ENCODE measurements at places on chromosomes 16 and 17.
A peak's percentile ranks its signal among the peaks of the same experiment; 100 is the strongest.

GRCh38 chr17:34728771-34729310 is 149.5 kb downstream of the TMEM132E start:
- DNase-seq: no peak

GRCh38 chr16:21033704-21034103 is 116.9 kb downstream of the DNAH3 start:
- DNase-seq: no peak

- no peak for DNase-seq
Measured at GRCh38 chr16:87422106-87422505, 30.0 kb downstream of the MAP1LC3B start.

GRCh38 chr17:143785-144281 is 6.5 kb downstream of the SCGB1C2 start:
- DNase-seq: peak; percentile 86

GRCh38 chr17:1203111-1203966 is 23.6 kb upstream of the ABR start:
- DNase-seq: peak; percentile 42

DNA sequence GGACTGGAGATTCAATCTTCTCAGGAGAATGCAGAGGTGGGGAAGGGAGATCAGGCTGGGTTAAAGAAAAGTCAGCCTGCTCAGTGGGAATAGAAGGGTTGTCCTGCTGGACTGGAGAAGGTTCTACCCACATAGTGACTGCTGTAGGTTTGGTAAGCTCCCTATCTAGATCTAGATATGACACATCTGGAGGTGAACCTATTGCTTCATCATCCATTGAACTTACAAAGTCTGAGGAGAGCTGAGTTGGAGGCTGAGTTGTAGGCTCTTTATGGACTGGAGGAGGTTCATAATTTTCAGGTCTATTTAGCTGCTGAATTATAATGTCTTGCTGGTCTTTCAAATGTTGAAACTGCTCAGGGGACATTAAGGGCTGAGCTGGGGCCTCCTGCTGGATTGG is 46.0 kb upstream of the NF1 start:
- peak; percentile 17 for DNase-seq

GRCh38 chr17:32345951-32346600 is 3.9 kb upstream of the ZNF207 start:
- DNase-seq: no peak

- no peak for DNase-seq
Measured at GRCh38 chr16:2464333-2464732, 4.4 kb downstream of the TEDC2 start.

DNA sequence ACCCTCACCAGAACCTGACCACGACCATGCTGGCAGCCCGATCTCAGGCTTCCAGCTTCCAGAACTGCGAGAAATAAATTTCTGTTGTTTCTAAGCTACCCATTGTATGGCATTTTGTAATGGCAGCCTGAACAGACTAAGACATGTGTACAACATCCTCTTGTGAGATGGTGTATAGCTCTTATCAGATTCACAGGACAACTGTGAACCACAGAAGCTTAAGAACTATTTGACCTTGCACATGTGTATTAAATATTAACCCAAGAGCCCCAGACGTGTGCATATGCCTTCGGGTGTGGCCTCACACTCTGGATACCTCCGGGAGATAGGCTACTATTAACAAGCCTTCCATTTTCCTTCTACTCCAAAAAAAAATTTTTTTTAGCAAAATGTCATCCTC is 248.9 kb downstream of the SLC39A11 start:
- no peak for DNase-seq

GRCh38 chr17:65896889-65897288 is 295.0 kb downstream of the CEP112 start:
- no peak for DNase-seq

DNA sequence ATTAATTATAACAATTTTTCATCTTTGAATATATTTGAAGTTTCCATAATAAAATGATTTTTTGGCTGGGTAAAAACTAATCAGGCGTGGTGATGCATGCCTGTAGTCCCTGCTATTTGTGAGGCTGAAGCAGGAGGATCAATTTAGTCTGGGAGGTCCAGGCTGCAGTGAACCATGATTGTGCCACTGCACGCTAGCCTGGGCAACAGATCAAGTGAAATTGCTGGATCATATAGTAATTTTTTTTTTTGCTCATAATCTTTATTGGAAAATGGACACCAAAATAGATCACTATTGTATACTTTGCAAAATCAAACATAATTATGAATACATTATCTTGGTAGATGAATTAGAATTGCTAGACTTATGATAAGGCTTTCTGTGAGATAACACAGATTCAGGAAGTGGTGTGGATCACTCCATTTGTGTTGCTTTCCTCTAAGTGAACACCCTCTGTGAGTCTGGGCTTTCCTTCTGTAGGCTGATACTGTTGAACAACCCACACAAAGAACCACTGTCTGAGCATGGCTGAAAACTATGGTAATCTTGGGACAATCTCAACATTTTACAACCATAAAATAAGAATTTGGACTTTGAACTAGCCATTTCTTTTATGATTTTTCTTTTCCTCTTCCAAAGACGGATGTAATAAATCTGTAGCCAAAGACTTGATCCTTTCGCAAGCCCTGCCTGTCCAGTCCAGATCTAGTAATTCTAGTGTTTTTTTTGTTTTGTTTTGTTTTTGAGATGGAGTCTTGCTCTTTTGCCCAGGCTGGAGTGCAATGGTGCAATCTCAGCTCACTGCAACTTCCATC is 5.6 kb upstream of the ST3GAL2 start:
- no peak for DNase-seq

DNA sequence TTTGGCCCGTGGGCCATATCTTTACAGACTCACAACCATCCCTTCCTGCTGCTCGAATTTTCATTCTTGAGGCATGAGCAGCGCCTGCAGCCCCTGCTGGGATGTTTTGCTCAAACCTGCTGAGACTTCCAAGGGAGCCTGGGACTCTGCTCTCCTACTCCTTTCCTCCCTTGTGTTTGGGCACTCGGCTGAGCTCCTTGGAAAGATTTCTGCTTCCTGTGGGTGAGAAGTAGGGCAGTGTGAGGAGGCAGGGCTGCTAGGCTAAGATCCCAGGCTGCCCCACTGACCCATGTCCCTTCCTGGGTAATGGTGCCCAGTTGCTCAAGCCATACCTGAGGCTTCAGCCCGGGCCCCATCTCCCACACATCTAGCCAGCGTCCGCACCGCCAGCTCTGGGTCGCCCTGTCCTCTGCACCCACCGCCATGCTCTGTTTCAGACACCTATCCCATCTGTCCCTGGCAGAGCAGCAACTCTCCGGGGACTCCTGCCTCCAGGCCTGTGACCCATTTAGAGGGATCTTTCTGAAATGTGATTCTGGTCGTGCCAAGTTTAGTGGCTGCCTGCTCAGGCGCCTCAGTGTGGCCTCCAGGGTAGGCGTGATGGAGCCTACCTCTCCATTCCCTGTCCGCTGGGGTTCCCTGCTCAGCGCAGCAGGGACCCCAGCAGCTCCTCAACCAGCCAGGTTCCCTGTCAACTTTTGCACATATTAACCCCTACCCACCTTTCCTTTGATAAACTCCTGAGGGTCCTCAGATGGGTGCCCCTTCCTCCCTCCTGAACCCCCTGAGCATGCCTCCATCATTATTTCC is 190.1 kb downstream of the CCDC182 start:
- no peak for DNase-seq

GRCh38 chr17:64519601-64520000 is 12.8 kb downstream of the CEP95 start:
- no peak for DNase-seq

- DNase-seq: peak; percentile 70
Measured at GRCh38 chr16:27703545-27703944, 153.6 kb downstream of the KATNIP start.

DNA sequence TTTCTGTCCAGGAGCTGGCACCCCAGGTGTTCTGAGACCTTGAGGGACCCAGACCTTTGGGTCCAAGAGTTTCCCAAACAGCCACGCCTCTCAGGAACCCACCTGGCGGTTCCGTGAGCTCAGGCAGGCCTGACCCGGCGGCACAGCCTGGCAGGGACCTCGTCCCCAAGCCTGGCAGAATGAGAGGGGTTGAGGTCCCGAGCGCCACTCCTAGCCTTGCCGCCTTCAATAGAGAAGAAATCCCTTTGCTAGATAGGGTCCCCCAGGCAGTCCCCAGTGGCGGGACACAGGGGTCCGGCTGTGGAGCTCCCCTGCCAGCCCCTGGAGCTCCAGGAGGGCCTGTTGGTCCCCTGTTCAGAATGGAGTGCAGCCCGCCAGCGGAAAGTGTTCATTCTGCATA is 10.5 kb upstream of the CLEC18A start:
- DNase-seq: no peak

DNA sequence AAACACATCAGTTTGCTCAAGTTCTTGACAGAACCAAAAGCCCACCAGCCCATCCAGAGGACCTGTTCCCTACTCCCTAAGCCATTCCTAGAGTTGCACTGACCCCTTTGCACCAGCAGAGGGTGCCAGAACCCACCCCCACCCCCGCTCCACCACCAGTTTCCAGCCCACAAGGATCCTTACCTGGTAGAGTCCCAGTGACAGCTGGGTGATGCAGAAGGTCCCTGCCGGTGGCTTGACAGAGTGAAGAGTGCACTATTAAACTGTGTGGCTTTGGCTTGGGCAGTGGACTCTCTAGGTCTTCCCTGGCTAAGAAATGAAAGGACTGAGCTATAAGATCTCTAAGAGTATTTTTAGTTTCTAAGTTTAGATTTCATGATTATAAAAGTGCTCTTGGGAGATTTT is 73.3 kb upstream of the MTMR4 start:
- peak; percentile 70 for DNase-seq

GRCh38 chr16:89759746-89760340 is 38.5 kb downstream of the ZNF276 start:
- no peak for DNase-seq

DNA sequence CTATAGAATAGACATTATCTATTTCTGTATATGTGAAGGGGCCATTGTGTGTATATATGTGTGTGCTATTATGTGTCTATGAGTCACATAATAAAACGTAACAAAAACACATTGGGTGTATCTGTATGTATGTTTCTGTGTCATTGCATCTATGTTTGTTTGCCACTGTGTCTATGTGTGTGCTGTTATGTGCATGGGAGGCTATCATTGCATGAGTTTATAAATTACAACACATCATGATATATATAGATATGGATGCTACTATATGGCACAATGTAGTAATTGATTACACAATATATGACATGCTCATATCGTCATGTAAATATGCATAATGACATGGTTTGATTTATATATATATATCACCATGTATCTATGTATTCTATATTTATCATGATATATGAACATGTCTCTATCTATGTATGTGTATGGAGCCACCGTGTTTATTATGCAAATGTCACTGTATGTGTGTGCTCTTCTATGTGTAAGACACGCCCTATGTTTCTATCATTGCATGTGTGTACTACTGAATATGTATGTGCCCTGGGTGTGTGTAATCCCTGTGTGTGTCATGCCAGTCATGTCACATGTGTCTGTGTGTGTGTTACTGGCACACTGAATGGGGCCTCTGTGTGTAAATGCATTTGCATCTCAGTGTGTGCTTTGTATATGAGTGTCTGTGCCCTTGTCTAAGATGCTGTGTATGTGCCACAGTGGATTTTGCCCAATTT is 1.4 kb upstream of the TSPOAP1 start:
- DNase-seq: no peak

DNA sequence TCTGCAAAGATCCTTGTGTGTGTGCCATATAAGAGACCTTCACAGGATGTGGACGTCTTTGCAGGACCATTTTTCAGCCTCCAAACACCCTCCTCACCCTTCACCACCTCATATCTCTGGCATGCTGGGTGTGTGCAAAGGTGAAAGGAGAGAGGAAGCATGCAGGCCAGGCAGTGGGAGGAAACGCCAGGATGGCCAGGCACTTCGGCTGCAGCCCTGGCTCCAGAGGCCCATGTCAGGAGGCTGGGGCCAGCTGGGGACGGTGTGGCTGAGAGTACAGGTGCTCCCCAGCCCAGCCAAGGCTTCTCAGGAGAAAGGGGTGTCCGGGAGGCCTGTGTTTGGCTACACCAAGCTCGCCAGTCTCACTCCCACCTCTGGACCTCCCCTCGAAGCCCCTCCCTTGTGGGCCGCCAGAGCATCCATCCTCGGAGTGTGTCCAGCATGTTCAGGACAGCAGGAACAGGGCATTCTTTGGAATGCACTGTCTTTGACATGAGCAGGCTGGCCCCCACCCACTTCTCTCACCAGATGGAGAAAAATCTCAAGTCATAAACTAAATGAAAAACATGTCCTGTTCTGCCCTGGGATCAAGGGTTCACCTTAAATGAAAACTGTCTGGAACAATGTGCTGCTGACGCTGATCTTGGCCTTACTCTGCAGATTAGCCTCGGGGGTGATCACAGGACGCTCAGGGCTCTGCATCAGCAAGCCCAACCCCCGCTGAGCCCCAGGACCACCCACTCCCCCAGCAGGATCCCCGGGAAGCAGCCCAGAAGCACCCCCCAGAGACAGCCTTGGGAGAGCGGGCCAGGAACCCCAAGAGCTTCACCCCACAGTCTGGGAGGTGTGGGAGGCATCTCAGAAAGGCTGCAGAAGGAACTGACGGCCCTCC is 15.9 kb downstream of the PEMT start:
- peak; percentile 91 for DNase-seq

- DNase-seq: no peak
Measured at GRCh38 chr16:28219282-28219681, 7.5 kb upstream of the XPO6 start.

DNA sequence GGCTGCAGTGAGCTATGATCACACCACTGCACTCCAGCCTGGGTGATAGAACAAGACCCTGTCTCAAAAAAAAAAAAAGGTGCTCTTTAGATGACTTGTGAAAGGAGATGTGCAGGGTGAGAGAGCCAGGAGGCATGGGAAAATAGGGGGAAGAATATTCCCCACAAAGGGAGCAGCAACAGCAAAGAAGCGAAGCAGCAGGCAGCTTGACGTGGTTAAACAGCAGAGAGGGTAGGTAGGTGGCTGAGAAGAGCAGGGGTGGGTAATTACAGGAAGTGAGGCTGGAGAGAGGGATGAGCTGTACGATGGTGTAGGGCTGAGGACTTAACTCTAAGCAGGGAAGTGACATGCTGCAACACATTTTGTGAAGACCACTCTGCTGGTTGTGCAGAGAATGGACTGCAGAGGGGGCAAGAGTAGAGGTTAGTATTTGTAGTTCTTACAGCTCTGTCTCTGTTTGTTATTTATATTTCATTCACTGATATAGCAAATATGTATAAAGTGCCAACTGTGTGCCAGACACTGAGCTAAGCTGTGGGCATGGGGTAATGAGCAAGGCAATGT is 1.6 kb downstream of the HEATR3 start:
- DNase-seq: peak; percentile 57

GRCh38 chr17:39376434-39376833 is 25.0 kb downstream of the FBXL20 start:
- DNase-seq: no peak

Measured in foreskin fibroblast (primary cell).